ENCODE measurements at places on chromosomes 2 and 18. TPM values are rescaled to one million over a fixed set of nuclear protein-coding genes. Genes with fewer than 3 reads are reported as not detected.
A peak's percentile ranks its signal among the peaks of the same experiment; 100 is the strongest.

SERPINB10 gene
- not detected for polyA plus RNA-seq

DNA sequence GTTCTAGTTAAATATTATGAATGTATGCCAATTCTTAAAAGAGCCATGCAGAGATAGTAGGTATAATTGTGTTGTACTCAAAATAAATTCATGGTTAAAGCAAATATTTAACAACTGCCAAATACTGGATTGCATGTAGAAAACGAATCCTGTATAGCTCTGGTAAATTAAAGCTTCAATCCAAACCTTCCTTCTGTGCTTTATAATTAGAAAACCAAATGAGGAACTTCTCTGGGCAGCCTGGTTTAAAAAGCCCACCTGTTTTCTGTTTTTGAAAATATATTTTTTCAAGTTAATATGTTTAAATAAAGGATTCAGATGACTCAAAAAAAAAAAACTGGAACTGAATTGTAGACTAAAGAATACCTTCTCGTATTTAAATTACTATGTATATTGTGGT lies 48.3 kb upstream of the ITGA4 start:
- DNase-seq, result no peak

CNTNAP5 gene
- not detected for polyA plus RNA-seq

- DNase-seq, result no peak
Observed at GRCh38 chr2:96825057-96825456, 9.0 kb downstream of the CNNM3 start.

DNA sequence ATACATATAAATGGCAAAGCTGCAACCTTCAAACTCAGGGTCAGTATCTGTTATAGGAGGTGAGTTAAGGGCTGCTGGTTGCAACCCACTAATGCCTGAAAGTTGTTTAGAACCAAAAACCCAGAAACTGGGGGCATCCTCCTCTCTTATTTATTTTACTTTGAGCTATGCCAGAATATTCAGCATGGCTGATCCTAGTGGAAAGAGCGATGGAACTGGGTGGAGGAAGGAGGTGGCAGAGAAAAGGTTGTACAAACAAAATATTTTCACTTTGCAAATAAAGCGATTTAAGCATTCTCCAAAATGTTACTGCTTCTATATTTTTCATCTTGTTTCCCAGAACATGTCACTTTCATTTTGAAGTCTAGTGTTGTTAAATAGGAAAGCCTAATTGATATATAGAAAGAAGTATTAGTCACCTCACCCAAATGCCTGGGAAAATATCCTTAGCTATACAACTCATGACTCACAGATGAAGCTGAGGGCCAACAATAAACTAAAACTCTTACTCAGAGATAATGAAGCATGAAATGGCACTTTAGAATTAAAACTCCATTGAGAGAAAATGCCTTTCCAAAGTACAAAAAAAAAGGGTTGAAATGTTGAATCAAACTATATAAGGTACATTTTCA lies 251.4 kb upstream of the UBE2E3 start:
- DNase-seq, result peak; percentile 59

- DNase-seq, result no peak
Observed at GRCh38 chr2:204860274-204860673, 315.0 kb downstream of the PARD3B start.

C1GALT1C1L gene
- polyA plus RNA-seq, result 0.51 TPM

- no peak for DNase-seq
Observed at GRCh38 chr2:66240286-66240685, 194.6 kb upstream of the MEIS1 start.

SERPINB2 gene
- polyA plus RNA-seq, result 5.3 TPM

LPIN1 gene
- polyA plus RNA-seq, result 34.6 TPM

DNA sequence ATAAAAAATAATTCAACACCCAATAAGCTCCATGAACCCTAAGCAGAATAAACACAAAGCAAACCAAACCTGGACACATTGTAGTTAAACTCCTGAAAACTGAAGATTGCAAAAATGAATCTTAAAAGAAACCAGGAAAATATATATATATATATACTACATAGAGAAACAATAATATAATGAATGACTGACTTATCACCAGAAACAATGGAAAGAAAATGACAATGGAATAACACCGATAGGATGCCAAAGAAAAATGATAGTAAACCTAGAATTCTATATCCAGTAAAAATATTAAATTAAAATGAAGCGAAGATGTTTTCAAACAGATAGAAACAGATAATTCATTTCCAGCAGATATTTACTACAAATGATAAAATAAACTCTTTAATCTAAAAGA lies 346.9 kb downstream of the IRS1 start:
- no peak for DNase-seq

DNA sequence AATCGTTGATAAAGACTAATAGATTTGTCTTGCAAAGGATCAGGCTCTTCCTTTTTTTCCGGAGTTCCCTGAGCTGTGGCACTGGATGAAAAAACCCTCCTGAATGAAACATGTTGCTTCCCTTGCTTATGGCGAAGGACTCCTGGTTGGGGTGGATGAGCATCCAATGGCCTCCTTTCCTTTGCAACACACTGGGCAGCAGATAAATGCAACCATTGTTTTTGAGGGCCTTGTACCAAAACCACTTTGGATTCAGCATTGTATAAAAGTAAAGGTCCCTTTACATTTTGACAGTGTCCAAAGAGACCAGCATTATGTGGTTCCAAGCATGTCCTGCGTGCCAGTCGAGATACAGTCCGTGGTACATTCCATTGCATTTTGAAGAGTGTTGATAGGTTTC lies 44.7 kb downstream of the FAM210A start:
- no peak for DNase-seq

DNA sequence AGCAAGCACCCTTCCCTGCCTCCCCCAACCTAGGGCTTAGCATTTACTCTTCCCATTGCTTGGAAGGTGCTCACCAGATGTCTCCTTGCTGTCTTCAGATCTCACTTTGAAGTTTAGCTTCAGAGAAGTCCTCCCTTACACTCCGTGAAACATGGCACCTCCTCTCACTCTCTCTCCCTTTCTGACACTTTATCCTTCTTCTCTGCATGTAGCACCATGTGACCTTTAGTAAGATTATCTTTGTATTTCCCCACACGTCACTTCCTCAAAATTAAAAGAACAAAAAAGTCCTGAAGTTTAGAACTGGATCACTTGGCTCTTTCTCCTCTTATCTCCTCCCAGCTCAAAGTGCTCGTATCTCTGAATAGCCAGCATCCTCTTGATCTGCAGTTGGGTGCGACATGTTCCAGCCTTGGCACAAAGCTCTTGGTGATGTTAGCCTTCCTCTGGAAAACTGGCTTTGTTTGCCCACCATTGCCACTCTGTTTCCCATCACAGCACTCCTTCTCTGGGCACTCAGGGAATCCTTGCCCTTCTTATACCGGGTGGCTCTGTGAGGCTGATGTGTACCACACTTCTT lies 40.6 kb upstream of the EPAS1 start:
- no peak for DNase-seq

DNA sequence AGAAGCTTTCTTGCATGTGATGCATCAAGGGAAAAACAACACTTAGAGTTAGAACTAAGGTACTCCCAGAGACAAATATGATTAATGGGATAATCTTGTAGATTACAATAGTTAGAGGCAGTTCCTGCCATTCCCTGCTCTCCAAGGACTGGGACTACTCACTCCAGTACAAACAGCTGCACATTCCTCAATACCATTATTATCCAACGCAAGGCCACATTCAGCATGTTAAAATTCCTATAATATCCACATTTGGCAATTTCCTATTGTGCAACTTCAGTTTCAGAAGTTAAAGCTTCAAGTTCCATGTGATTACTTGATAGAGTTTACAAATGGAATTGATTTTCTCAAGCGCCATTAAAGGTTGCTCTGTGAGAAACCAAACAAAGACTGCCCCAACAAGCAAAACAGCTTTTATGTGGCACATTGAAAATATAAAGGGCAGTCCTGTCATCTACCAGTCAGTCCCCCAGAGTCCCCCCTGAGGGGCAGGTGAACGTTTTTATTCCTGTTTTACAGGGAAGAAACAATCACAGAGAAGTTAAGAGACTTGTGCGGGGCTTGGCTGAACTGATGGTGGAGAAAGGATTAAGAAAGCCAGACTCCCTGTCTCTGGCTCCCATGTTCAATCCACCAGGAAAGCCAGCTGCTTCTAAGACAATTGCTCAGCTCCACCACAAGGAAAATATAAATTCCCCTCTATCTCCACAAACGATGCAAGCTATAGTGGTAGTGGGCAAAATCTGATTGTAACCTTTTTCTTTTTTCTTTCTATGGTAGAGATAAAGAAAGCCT lies 72.6 kb downstream of the TXNL1 start:
- peak; percentile 72 for DNase-seq

DNA sequence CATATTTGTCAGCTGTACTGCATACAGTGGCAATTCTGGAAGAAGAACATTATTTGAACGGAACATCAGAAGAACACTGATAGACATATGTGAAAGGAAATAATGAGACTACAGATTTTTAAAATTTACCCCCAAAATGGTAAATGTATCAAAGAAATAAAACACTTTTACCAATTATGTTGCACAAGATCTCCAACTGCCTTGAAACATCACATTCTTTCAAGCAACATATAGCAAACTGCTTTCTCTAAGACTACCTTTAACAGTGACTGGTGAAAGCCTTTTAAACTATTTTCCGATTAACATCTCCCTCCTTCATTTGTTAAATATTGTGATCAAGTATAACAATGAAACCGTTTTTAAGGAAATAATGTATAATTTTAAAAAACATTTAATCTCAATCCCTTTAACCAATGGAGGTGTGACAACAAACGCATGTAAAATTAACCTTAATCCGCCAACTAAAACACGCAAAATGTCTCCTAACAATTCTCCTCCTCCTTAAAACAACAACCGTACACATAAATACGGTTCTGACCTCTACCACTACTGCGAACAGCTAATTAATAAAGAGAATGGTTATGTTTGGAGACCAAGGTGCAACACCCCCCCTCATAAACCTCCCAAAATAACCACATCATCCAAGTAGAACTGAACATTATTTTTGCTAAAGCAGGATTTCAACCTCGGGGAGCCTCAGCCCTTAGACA lies 2.4 kb downstream of the FBXO11 start:
- DNase-seq, result no peak

NFU1 gene
- 42.0 TPM for polyA plus RNA-seq

TCF23 gene
- polyA plus RNA-seq, result not detected

DSG3 gene
- polyA plus RNA-seq, result not detected

GRCh38 chr2:138516030-138516704 lies 14.6 kb downstream of the SPOPL start:
- peak; percentile 11 for DNase-seq

DES gene
- polyA plus RNA-seq, result 19.8 TPM

DNA sequence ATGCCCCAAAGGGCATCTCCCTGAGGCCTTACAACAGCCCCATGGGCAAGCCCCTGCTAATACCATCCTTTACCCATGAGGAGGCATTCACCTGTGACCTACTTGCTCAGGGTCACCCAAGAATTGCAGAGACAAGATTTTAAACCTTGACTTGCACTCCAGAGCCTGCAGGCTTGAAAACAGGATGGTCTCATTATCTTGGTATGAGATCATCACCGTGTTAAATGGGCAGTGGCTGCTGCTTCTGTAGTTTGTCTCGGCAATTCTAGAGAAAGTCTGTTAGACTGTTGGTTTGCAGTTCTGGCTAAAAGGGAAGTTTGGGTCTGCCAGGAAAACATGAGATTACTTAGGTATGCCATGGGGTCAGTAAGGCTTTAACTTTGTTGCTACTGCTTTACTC lies 698.9 kb downstream of the GALR1 start:
- DNase-seq, result no peak

EVX2 gene
- not detected for polyA plus RNA-seq

- DNase-seq, result no peak
Observed at GRCh38 chr2:241734208-241734466, 293 bp upstream of the D2HGDH start.

GRCh38 chr2:45293182-45293581 lies 283.9 kb upstream of the SIX2 start:
- DNase-seq, result no peak
